Left lung (tissue), 14 donors: ENCODE measurements at places on chromosomes 7 and 10. TPM values are rescaled to one million over a fixed set of nuclear protein-coding genes. Genes with fewer than 3 reads are reported as not detected.

ZNF789 gene
- 59.5 TPM for polyA plus RNA-seq

LLCFC1 gene
- 0.77 TPM for polyA plus RNA-seq

FAM25A gene
- polyA plus RNA-seq: not detected

- peak; percentile 77 for DNase-seq
Observed at GRCh38 chr10:104680467-104681401, 39.6 kb downstream of the SORCS3 start.

GRCh38 chr10:124618470-124619073, 125.6 kb downstream of the FAM53B start:
- no peak for DNase-seq

- DNase-seq: no peak
Observed at GRCh38 chr7:37113661-37114355, 334.9 kb downstream of the ELMO1 start.

- DNase-seq: no peak
Observed at GRCh38 chr10:116676118-116676517, 55.4 kb downstream of the PNLIPRP2 start.

- no peak for DNase-seq
Observed at GRCh38 chr7:114645451-114645850, 230.8 kb downstream of the FOXP2 start.

- DNase-seq: no peak
Observed at GRCh38 chr7:23981314-23981713, 271.3 kb downstream of the STK31 start.
